CD8-positive, alpha-beta T cell (primary cell): ENCODE measurements at places on chromosomes 6 and 20.
A peak's percentile ranks its signal among the peaks of the same experiment; 100 is the strongest.

DNA sequence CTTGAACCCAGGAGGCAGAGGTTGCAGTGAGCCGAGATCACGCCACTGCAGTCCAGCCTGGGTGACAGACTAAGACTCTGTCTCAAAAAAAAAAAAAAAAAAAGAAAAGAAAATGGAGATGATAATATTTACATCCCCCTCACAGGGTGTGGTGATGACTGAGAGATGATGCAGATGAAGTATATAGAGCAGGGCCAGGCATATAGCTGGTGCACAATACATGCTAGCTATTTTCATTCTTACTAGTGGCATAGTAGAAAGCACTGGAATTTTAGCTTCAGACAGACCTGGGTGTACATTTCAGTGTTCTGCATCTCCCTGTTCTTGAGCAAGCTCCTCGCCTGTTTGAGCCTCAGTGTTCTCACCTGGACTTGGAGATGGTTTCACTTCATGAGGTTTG, 36.9 kb downstream of the CEBPB start:
- no peak for DNase-seq

DNA sequence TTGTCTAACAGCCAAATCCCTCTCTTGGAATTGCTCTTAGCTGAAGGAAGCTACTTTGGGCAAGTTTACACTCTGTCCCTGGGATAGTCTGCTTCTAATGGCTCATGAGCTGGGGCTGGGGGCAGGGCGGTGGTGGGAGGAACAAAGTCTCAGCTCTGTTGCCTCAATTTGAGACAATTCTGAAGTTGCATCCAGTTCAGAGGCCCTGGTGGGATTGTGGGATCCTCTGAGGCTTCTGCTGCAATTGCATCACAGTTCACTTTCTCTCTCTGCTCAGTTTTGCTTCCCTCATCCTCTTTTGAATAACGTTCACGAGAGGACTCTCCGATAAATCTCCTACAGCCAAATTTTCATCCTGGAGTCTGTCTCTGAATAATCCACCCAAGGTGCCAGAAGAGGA, 440.6 kb upstream of the SLC35B3 start:
- no peak for DNase-seq

- DNase-seq = no peak
Measured at GRCh38 chr6:168837254-168838036, 396.5 kb downstream of the SMOC2 start.

- DNase-seq = no peak
Measured at GRCh38 chr20:35293303-35294292, 1.4 kb upstream of the FAM83C start.

- DNase-seq = peak; percentile 81
Measured at GRCh38 chr6:136607932-136608772, 57.9 kb upstream of the MAP7 start.

DNA sequence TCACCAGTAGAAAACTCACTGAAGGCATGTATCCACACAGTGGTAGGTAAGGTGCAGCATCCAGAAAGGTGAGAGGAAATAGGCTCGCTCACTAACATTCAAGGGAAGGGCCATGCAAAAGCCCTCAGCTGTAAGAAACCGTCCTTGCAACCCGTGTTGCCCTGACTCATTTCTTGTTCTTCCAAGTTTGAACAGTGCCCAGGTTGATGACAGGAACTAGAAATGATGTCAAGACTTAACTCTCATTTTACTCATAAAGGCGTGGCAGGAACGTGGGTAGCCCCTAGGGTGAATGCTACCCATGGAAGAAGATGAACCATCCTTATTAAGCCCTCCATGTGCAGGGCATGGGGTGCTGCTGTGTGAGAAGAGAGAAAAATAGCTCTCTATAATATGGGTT, 187.6 kb downstream of the CD83 start:
- DNase-seq = no peak

DNA sequence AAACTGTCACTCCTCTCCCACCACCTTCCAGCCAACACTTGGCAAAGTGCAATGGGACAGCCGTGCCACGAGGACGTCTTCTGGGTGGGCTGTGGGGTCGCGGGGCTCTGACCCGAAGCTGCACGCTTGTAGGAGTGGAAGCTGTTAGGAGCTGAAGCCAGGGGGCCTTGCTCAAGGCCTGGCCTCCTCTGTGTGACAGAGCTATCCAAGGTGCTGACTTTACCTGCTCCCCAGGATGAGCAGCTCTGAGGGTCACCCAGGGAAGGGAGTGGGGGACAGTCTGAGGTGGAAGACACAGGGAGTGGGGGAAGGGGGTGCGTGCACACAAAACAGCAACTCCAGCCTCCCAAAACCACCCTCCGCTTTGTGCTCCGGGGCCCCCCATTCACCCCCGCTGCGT, 17.5 kb upstream of the CHRNA4 start:
- DNase-seq = no peak

DNA sequence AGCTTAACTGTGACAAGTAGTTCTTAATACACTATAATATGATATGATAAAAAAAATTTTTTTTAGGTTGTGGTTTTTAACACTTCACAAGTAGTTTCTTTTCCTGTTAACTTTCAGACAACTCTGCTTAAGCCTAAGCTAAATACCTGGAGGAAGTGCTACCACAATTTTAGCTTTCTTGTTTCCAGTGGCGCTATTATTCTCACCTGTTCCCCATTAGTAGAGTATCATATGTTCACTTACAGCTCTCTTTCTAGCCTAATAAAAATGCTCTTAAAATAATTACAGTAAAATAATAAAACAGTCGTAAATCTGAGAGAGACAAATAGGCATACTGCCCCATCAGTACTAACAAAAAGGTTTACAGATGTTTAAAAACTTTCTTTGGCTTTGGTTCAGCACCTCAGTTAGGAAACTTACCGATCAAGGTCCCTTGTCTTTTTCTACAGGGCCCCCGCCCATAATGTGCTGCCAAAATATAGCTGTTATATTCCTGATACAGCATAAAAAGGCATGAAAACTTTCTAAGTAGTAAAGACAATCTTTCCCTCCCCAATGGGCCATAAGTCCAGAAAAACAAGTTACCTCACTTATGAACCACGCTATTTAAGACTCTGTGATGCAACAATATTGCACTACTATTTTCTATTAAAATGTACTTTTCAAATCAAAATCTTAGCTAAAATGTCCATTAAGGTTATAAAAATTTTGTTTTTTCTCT, 57.9 kb downstream of the SESN1 start:
- no peak for DNase-seq

DNA sequence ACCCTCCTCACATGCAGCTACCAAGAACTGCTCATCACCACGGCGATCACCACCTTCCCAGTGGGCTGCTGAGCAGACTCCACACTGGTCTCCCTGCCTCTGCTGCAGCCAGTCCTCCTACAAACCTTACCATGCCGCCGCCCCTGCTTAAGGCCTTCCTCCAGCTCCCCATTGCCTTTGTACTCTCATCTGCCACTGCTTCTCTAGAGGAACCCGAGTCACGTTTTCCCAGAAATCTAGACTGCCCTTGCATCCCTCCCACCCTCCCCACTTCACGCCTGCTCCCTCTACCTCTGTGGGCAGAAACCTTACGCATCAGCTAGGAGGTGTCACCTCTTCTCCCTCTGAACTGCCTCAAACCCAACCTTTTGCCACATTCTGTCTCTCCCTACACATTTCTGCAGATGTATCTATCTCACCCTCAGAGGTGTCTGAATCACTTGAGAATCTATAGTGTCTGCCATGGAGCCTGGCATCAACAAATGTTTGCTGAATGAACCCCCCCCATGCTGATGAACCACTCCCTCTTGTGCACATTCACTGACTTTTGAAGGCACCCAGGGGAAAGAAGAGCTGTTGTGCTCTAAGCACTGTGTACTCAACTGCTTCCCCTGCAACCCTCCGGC, 4.3 kb downstream of the E2F1 start:
- no peak for DNase-seq

DNA sequence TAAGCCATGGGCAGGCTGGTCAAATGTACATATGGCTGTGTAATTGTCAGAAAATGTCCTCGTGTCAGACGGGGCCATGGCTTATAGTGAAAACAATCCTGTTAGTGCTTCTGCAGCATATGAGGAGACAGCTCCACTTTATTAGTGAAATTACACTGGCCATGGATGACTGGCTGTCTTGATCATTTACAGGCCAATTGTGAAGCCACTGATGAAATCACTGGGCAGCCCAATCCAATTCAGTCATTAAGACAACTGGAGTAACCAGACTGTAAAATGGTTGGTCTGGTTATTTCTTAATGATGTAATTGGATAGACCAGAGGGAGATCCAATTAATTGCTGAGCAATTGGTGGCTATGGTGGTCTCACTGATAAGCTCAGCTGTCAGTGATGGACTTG, 749.5 kb downstream of the KIF16B start:
- no peak for DNase-seq

- DNase-seq = no peak
Measured at GRCh38 chr6:3650076-3650958, 101.2 kb downstream of the PXDC1 start.

GRCh38 chr6:152223636-152224035, 413.5 kb downstream of the SYNE1 start:
- DNase-seq = no peak

GRCh38 chr6:126967296-126968005, 151.0 kb upstream of the RSPO3 start:
- DNase-seq = no peak

DNA sequence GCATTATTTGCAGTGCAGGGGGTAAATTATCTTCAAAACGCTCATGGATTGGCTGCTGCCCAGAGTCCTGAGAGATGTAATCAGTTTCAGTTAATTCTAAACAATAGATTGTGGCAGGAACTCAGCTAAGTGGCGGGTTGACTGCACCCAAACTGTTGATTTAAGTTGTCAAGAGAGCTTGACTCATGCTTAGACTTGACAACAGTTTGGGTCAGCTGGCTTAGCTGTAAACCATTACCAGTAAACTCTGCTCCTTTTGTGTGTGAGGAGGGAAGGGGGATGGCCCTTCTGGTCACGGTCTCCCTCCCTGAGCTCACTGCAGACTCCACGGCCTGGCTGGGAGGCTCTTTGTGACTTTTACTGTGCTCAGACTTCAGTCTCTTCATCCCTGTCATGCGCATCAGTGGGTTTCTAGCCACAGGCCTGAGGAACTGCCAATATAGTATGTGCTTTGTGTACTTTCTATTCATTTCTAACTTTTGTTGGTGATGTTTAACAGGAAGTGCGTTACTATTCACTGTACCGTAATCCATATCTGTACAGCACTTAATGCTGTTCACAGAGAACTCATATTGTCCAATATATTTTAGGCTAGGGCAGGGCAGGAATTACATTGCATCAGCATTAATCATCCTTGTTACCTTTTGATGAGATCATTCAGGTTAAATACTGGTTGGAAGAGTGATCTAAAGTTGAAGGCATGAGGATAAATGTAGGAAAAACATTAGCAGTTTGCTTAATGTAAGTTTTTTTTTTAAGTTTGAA, 488.3 kb downstream of the CDKAL1 start:
- no peak for DNase-seq

DNA sequence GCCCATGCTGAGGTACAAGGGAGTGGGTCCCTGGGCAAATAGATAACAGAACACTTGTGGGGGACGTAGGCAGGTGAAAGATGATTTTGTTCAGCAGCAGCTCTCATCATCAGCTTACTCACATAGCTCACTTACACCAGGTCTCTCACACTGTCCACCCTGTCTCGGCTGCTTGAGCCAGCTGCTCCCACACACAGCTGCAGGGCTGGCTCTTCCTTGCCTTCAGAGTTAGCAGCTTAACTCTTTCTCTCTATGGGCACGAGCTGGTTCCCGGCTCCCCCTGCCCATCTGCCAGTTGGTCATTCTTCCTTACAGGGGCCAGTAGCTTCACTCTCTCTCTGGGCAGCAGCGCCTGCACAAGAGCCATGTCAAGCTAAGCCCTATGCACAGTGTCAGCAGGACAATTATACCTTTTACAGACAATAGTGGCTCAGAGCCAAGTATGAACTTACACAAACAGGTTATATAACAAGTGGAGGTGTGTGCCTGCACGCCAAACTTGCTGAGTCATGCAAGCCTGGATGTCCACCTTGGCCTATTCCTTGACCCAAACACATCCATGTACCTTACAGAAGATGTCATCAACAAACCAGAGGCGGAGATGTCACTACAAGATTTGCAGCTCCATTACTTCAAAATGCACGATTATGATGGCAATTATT, 18.7 kb downstream of the ZNF391 start:
- DNase-seq = no peak

DNA sequence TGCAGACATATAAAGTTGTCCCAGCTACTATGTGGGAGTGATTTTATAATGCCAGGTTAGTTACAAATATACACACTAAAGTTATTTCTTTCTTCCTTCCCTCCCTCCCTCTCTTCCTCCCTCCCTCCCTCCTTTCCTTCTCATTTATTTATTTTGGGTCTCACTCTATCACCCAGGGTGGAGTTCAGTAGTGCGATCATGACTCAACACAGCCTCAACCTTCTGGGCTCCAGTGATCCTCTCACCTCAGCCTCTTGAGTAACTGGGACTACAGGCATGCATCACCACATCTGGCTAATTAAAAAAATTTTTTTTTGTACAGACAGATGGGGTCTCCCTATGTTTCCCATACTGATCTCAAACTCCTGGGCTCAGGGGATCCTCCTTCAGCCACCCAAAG, 59.2 kb downstream of the PHF20 start:
- DNase-seq = no peak

- DNase-seq = no peak
Measured at GRCh38 chr20:48120120-48120519, 334.8 kb upstream of the SULF2 start.

DNA sequence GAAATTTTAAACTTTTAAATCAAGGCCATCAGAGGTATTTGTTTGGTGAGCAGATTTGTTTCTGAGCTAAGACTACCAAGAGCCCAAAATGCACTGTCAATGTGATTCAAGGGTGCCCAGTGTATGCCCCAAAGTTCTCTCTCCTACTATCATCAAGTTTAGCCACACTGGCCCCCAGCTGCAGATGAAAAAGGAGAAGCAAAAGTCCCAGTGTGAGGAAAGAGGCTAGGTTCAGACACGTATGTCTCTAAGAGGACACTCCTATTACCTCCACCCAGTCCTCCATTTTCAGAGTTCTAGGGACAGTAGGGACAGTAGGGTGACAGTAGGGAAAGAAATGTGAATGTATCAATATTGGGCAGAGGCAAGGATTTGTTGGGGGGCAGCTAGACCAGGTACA, 230.8 kb downstream of the CD83 start:
- DNase-seq = no peak

DNA sequence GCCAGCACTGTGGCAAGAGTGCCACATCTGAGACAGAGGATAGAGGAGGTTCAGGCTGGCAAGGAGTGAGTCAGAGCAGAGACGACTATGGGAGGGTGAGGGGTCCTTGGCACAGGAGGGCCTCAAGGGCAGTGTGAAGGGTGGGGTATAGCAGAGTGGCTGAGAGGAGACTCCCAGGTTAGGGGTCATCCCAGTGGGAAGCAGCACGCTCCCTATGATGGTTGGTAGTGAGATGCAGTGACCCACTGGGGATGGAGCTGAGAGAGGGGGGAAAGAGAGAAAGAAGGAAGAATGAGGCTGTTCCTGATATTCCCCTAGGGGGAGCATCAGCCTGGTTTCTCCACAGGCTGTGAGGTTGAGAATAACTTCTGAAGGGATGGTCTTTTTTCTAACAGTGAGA, 97.3 kb downstream of the INSM1 start:
- DNase-seq = no peak

- DNase-seq = no peak
Measured at GRCh38 chr6:157265186-157265585, 58.1 kb downstream of the TMEM242 start.
